ENCODE measurements at places on chromosomes 11 and 22.
A peak's percentile ranks its signal among the peaks of the same experiment; 100 is the strongest.

- no peak for DNase-seq
These were observed 363.6 kb downstream of the CTTN start for GRCh38 chr11:70761908-70762337.

GRCh38 chr11:90192869-90193582 is 29.8 kb downstream of the CHORDC1 start:
- no peak for DNase-seq

- no peak for DNase-seq
These were observed 312.3 kb downstream of the MN1 start for GRCh38 chr22:27489178-27489675.

GRCh38 chr11:30360741-30361140 is 37.8 kb downstream of the ARL14EP start:
- no peak for DNase-seq

- DNase-seq = no peak
These were observed 43.8 kb downstream of the FBXO7 start for GRCh38 chr22:32518381-32518780.

- no peak for DNase-seq
These were observed 25.9 kb upstream of the KCNJ11 start for GRCh38 chr11:17414317-17414737.

DNA sequence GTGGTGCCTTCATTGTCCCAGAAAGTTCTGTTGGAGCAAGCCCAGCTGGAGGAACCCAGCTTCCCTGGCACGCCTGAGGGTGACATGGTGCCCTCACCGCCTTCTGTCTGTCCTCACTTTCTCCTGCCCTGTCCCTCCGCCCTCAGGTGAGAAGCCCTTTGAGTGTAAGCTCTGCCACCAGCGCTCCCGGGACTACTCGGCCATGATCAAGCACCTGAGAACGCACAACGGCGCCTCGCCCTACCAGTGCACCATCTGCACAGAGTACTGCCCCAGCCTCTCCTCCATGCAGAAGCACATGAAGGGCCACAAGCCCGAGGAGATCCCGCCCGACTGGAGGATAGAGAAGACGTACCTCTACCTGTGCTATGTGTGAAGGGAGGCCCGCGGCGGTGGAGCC is 46.0 kb upstream of the NNMT start:
- DNase-seq = no peak

GRCh38 chr11:46121301-46121723 is at the start of gene PHF21A:
TSS of gene PHF21A (minus strand) at chr11:46121454. CDS start at chr11:46084219, 37,235 bp downstream.
- DNase-seq = peak; percentile 77

GRCh38 chr11:2273311-2273710 is 2.9 kb upstream of the ASCL2 start:
- DNase-seq = no peak

- DNase-seq = peak; percentile 100
These were observed 5.4 kb downstream of the CARNS1 start for GRCh38 chr11:67420646-67421429.

DNA sequence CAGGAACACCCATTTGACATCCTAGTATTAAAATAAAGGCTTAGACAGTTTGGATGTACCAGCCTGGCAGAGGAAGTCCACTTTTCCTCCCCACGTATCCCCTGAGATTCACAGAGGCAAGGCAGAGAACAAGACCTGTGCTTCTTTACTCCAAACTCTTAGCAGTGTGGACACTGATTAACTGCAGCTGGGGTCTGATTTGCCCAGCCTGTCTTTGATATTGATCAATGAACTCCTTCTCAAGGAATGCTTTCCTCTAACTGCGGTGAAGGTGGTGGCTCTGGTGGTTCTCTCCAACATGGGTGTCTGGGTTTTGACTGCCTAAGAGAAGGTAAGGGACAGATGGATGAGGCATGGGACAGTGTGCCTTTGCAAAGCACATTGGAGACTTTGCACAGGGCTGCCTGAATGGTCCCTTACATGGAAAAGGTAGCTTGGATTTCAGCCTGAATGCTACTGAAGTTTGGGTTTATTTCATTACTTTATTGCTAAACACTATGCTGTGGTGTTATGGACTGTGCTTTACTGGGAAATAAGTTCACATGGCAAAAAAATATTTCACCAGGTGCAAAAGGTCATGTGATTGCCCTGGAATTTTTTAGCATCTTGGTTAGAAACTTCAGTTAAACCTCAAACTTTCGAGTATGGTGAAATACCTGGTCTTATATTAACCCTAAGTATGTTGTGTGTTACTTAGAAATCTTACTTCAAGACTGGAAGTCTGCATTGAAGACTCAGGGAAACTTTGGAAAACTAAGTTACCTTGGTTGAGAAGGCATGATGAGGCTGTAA is 1.8 kb downstream of the GAS2 start:
- no peak for DNase-seq

DNA sequence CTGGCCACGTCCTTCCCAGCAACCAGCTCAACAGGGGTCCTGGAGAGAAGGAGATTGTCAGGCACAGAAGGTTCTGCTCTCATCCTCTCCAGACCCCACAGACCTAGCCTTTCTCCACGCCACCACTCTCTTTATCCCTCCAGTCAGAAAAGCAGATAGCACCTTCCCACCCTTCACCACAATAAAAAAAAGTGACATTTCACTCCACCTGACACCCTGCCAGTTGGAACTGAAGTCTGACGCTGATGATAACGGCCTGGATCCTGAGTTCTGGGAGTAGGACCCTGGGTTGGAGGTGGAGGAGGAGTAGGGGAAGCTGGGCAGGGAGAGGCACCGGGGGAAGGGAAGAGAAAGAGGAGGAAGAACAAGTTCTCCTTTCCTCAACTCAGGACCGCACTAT is 127.5 kb upstream of the ANO1 start:
- no peak for DNase-seq

DNA sequence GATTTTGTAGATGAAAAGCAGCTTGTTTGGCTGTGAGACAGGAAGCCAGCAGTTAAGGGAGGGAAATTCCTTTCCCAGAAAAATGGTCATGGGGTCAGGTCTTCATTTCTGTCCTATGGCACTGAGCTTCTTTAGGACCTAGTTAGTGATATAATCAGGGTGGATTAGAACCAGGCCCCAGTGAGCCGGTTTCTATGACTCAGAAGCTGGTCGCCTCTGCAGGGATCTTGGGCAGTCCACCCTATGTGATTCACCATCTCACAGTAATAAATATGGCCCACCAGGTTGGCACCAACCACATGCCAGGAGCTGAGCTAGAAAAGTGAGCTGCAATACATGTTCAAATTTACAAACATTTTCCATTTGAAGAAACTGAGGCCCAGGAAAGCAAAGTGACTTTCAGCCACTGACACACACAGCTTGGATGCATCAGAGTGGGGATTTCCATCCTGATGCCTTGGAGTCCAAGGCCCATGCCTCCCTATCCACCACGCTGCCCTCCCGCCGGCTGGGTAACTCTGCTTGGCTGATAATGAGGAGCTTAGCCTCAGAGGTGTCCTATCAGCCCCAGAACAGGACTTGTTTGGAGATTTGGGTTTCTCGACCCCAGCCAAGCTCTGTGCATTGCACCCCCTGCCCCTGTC is 42.0 kb downstream of the CD82 start:
- no peak for DNase-seq

GRCh38 chr11:71120471-71120896 is 131.9 kb downstream of the SHANK2 start:
- DNase-seq = no peak

GRCh38 chr11:63853476-63853875 is 14.6 kb downstream of the MARK2 start:
- DNase-seq = no peak

- no peak for DNase-seq
These were observed 21.4 kb upstream of the PISD start for GRCh38 chr22:31683181-31684105.

- DNase-seq = no peak
These were observed 1.4 kb upstream of the C22orf39 start for GRCh38 chr22:19448739-19449421.
